ENCODE measurements at places on chromosomes 2 and 18. TPM values are rescaled to one million over a fixed set of nuclear protein-coding genes. Genes with fewer than 3 reads are reported as not detected.

CABYR gene
- polyA plus RNA-seq, result 3.4 TPM

G6PC2 gene
- not detected for polyA plus RNA-seq

PROKR1 gene
- 0.14 TPM for polyA plus RNA-seq

RTP5 gene
- polyA plus RNA-seq, result not detected

CXCR1 gene
- polyA plus RNA-seq, result 0.07 TPM

STARD6 gene
- 0.43 TPM for polyA plus RNA-seq

CYP27A1 gene
- 31.5 TPM for polyA plus RNA-seq

RESP18 gene
- polyA plus RNA-seq, result not detected

MC4R gene
- 0.75 TPM for polyA plus RNA-seq

IL1R1 gene
- 104 TPM for polyA plus RNA-seq

AP1S3 gene
- polyA plus RNA-seq, result 4.3 TPM

OR6B2 gene
- polyA plus RNA-seq, result not detected

RIT2 gene
- not detected for polyA plus RNA-seq

CACNB4 gene
- polyA plus RNA-seq, result 6.0 TPM

Measured in left lung (tissue), 14 donors.